CD4-positive, alpha-beta T cell treated with Interleukin-12 subunit alpha and Interleukin-12 subunit beta, for 1 hour (primary cell): ENCODE measurements at places on chromosomes 2 and 18.
A peak's percentile ranks its signal among the peaks of the same experiment; 100 is the strongest.

DNA sequence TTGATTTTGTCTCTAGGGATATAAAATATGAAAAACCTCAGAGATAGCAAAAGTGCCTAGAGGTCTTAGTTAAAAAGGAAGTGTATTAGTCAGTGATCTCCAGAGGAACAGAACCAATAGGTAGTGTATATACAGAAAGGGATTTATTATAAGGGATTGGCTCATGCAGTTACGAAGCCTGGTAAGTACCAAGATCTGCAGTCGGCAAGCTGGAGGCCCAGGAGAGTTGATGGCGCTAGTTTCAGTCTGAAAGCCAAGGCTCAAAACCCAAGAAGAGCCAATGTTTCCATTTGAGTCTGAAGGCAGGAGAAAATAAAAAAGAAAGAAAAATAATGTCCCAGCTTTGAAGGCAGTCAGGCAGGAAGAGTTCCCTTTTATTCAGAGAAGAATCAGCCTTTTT, 93.3 kb downstream of the COLEC12 start:
- DNase-seq, result no peak

DNA sequence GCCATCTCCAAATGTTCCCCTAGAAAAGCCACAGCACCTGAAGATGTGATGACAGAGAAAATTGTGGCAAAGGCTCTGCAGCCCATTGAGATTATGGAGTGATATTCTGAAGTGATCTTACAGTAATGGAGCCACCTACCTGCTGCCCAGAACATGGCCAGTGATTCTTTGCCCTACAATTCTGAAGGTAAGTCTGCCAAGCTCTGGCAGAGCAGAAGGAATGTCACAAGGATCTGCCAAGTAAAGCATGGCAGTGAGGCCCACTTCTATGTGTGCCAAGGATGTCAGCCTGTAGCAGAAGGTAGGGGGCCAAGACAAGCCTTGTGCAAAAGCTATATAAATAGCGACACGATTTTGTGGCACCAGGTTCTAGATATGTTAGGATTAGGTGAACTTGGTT, 155.1 kb downstream of the RND3 start:
- DNase-seq, result no peak

DNA sequence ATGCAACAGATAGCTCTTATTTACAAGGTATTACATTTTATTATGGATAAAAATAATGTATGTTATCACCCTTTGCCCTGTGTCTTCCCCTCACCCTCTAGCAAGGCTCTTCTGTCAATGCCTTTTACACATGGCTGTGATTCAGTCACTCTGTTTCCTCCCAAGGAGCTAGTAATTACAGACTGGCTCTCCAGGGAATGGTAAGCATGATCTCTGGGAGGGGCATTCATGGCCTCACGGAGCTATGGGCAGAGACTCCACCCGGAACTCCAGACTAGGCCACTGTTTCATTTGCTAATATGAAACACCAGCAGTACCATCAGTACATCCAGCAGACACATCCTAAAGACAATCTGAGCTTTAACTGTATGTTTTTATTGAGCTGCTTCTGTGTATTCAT, 410.9 kb upstream of the CYRIA start:
- DNase-seq, result no peak

GRCh38 chr2:120774557-120775160, 39.0 kb downstream of the GLI2 start:
- DNase-seq, result no peak

- DNase-seq, result no peak
These were observed 162.2 kb upstream of the TACR1 start for GRCh38 chr2:75361486-75361885.

GRCh38 chr2:65293376-65293775, 65.7 kb downstream of the ACTR2 start:
- DNase-seq, result no peak

GRCh38 chr2:188675391-188676009, 298.7 kb upstream of the COL3A1 start:
- no peak for DNase-seq

DNA sequence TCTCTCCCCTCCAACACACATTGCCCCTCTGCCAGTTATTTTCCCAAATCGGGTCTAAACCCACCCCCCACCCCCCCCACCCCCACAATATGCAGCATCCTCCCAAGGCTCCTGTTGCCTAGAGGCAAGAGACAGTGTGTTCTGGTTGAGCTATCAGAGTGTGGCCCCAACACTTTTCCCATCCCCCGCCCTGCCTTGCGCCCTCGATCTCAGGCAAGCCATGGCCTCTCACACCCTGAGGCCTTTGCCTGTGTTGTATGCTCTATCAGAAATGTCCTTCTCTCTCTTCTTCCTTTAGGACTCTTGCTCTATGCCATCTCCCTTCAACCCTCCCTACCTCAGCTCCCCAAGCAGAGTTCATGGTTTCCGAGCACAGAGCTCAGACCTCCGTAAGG, 9.5 kb upstream of the GRHL1 start:
- DNase-seq, result no peak

GRCh38 chr2:85066006-85066740, 67.0 kb upstream of the TCF7L1 start:
- DNase-seq, result no peak

- DNase-seq, result no peak
These were observed 92.6 kb upstream of the KCNE4 start for GRCh38 chr2:222959358-222959757.

DNA sequence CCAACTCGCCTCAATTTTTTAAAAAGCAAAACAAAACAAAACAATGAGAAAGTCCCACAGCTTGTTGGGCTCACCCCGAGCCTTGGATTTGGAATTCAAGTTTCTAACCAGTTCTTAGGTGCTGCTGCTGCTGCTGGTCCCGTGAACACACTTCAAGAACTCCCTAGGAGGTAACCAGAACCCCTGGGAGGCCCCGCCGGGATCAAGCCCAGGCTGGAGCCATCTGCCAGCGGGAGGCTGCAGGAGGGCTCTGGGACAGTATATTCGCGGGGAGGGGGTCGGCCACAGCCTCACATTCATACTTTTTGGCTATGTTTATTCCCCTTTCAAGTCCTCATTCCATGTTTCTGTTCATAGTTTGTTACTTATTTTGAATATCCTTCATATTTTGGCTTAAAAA, 223.4 kb downstream of the TFCP2L1 start:
- no peak for DNase-seq

- peak; percentile 42 for DNase-seq
These were observed 884 bp downstream of the HES6 start for GRCh38 chr2:238238766-238239542.

- DNase-seq, result peak; percentile 61
These were observed 63.5 kb upstream of the TAF1B start for GRCh38 chr2:9779596-9780264.

- DNase-seq, result no peak
These were observed 245.2 kb downstream of the EIPR1 start for GRCh38 chr2:3132466-3132865.

GRCh38 chr2:135744760-135745314, 3.2 kb downstream of the UBXN4 start:
- DNase-seq, result peak; percentile 40

DNA sequence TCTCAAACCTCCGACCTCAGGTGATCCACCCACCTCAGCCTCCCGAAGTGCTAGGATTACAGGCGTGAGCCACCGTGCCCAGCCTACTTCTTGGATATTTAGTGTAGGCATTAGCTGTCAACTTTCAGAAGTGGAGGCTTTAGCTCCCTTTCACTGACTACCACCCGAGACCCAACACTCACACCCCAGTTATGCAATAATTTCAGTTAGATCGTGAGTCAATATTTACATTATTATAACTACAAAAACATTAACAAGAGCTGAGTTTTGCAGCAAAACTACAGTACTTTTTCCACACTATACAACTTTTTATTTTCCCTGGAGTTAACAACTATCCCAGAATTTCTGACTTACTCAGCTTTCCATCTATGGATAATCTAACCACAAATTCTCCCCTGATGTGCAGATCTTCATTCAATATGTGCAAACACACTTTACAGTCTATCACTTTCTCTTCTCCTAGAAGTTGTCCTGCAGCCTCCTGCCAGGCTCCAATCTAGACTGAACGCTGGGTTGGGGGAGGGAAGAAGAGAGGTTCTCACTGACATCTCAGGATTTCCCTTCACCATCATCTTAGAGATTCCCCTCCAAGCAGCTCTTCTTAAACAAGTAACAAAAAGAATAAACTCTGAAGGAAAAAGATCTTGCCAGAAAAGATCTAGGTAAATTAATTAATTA, 10.1 kb downstream of the TBC1D8 start:
- DNase-seq, result no peak

DNA sequence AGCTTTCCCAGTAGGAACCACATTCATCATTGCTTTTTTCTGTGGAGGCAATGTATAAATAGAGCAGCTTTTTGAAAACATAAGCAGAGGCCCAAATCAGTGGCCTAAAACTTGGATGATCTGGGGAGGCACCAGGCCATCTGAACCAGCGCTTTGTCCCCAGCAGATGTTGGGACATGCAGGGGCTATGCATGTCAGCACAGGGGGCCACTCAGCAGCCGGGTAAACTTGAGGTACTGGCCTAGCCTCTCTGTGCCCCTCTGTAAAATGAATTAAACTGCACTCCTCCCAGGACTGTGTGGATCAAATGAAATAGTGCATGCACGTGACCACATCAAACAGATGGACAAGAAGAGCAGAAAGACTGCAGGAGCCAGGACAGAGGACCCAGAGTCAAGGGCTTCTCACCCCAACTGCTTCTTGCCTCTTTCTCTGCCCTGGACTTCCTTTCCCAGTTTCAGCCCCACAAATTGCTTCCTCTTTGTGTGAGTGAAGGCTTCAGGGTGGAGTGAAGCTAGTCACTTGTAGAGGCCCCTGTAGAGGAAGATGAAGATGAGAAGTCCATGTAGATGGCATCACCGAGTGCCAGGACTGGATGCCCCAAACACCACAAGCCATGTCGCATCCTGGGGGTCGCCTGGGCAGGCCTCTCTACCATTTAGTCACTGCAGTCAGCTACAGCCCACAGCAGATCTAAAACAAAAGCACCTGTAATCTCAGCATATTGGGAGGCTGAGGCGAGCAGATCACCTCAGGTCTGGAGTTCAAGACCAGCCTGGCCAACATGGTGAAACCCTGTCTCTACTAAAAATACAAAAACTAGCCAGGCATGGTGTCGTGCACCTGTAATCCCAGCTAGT, 53.2 kb downstream of the IMPA2 start:
- no peak for DNase-seq

GRCh38 chr2:98749066-98749450, 18.1 kb upstream of the MGAT4A start:
- no peak for DNase-seq
